Activated B cell treated with CpG ODN at 0.5 μM for 24 hours (primary cell): ENCODE measurements at places on chromosomes 1 and 21. TPM values are rescaled to one million over a fixed set of nuclear protein-coding genes. Genes with fewer than 3 reads are reported as not detected.

Gene NBPF6
- not detected in 2 replicates for total RNA-seq

DNA sequence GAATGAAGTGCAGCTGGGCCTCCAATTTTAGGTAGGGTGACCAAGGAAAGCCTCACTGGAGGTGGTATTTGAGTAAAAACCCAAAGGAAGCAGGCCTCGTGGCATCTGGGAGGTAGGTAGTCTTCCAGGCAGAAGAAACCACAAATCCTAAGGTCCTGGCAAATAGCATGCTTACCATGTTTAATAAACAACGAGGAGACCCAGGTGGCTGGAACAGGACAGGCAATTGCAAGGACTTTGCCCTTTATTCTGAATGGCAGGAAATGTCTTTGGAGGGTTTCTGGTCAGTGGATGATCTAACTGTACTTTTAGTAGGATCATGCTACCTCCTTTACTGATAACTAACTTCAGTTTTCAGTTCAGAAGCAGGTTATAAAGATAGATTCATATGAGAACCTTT is 52.2 kb downstream of the EPB41 start:
- H3K36me3 ChIP-seq, result peaks cover 6% of the 10 kb centered on the region
- H3K4me3 ChIP-seq, result no peak overlapping the region
- DNase-seq, result no peak
- no peaks in the 10 kb centered on the region for H3K27me3 ChIP-seq

Gene KCNQ4
- total RNA-seq, result 0.20 and 0.27 TPM in 2 replicates

Gene RAP1GAP
- total RNA-seq, result 0.54 and 0.60 TPM in 2 replicates

- DNase-seq, result no peak
- no peak overlapping the region for H3K27ac ChIP-seq
- no peaks in the 10 kb centered on the region for H3K36me3 ChIP-seq
Observed at GRCh38 chr1:1996207-1996651, 7.4 kb downstream of the CFAP74 start.

DNA sequence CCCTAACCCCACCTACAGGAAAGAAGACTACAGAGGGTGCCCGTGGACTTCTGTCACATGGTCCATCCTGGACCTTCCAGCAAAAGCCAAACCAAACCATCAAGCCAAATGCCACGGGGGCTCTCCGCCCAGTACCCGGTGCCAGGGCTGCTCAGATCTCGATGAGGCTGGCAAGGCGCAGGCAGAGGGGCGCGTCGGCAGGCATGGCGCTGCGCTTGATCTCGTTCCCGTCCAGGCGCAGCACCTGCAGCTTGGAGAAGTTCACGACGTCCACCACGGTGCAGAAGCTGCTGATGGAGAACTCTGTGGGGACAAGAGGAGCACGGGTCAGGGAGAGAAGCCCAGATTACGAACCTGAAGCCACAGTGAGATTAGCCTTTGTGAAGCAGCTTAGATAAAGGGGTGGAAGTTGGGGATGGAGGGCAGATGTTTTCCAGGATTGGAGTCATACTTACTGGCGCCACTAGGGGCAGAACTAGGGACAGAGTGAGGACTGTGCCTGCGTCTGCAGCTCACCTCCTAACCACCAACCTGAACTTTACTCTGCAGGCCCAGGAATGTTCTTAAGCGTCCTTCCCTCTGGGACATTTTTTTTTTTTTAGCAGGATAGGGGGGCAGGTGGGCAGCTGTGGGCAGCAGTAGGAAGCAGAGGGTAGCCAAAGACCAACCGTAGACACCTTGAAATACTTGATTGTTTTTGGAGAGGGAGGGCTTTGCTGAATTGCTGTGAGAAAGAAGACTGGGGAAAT is 8.6 kb downstream of the FMOD start:
- DNase-seq, result no peak
- H3K27me3 ChIP-seq, result peaks cover 17% of the 10 kb centered on the region
- peaks cover 16% of the 10 kb centered on the region for H3K4me1 ChIP-seq
- no peak overlapping the region for H3K4me3 ChIP-seq

Gene OR6N1
- total RNA-seq, result not detected in 2 replicates

Gene NBPF10
- total RNA-seq, result 6.8 and 7.3 TPM in 2 replicates

Gene COL18A1
- 1.2 and 1.6 TPM in 2 replicates for total RNA-seq

Gene KRTAP7-1
- not detected in 2 replicates for total RNA-seq

DNA sequence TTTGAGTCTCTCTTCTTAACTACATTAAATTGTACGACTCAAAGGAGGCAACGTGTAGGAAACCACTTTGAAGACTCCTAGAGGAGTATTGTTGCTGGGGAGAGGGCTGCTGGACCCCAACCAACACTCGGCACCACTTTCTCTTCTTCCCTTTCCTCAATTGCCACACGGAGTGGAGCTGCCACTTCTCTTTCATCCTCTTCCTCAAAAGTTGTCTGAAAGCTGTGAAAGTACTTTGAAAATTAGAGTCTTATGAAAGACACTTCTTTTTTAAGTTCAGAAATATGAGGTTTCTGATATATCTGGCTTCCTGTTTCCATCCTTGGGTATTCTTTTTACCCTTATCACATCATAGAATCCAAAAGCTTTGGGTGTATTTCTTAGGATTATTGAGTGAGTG is 59.5 kb downstream of the MRPS6 start:
- peaks cover 73% of the 10 kb centered on the region for H3K36me3 ChIP-seq
- no peak for DNase-seq
- peaks cover 40% of the 10 kb centered on the region for H3K4me1 ChIP-seq
- no peaks in the 10 kb centered on the region for H3K27me3 ChIP-seq
- no peak overlapping the region for H3K4me3 ChIP-seq
- peak overlapping the region; percentile 9 for H3K27ac ChIP-seq

DNA sequence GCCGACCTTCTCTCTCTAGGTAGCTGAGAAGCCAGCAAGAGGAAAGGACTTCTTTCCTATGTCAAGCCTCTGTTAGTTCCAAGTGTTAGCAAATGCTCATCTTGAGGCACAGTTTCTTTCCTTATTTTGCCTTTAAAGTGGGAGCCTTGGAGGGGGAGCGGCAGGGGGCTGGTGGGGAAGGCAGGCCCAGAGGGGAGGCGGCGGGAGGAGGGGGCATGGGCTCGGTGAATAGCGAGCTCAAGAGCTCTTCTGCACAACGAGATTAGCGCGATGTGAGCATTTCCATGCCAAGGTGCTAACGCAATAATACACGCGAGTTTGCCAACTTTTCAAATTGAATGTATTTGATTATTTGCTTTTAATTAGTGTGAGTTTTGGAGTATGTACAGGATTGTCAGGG is 372.6 kb downstream of the RPS6KC1 start:
- DNase-seq, result no peak
- no peaks in the 10 kb centered on the region for H3K36me3 ChIP-seq

Gene SYPL2
- total RNA-seq, result not detected in 2 replicates

Gene LCE3E
- not detected in 2 replicates for total RNA-seq
